Foreskin keratinocyte (primary cell): ENCODE measurements at places on chromosomes 12 and 14. TPM values are rescaled to one million over a fixed set of nuclear protein-coding genes. Genes with fewer than 3 reads are reported as not detected.

SSPN gene
- total RNA-seq: 0.49 and 0.51 TPM in 2 replicates

- no peak for DNase-seq
These were observed 36.6 kb upstream of the SYCP3 start for GRCh38 chr12:101775816-101776215.

C14orf132 gene
- total RNA-seq: 0.17 and 0.35 TPM in 2 replicates

DNA sequence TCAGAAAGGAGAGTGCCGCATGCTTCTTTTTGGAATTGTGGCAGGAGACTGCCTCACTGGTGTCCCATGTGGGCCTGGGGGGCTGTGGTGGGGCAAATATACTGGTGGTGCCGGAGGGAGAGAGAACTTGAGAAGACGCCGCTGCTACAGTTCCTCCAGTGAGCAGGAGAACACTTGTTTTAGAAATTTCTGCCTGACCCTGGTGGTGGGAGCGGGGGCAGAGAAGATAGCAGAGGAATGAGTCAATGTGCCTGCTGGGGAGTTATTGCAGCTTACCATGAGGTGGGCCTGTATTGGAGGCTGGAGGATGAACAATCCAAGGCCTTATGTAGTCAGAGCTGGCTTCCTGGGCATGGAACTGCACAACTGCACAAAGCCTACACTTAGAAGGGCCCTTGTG is 211.8 kb downstream of the SNAPC1 start:
- peak; percentile 28 for DNase-seq

PLEKHH1 gene
- 3.5 and 3.8 TPM in 2 replicates for total RNA-seq

- DNase-seq: no peak
These were observed 821.7 kb downstream of the TMEM121 start for GRCh38 chr14:106347890-106348755.
